ENCODE measurements at places on chromosomes 7 and 10.

GRCh38 chr10:131842351-131843088, 58.3 kb upstream of the PPP2R2D start:
- no peak for DNase-seq

DNA sequence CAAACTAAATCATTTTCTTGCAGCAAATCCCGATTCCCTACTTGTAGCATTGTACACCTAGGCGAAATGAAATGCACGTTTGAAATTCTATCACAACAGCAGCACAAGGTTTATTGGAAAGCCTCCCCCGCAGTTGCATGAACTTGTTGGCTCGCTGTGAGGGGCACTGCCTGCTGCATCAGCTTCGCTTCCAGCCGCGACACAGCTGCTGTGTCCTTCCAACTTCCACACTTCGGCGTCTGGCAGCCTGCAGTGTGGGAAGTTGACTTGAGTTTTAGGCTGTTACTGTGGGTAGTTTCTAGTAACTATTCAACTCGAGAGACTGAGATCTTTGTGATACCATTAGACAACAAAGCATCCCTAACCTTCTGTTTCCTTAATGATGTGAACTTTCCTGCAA, 315.8 kb upstream of the TPK1 start:
- DNase-seq, result no peak

DNA sequence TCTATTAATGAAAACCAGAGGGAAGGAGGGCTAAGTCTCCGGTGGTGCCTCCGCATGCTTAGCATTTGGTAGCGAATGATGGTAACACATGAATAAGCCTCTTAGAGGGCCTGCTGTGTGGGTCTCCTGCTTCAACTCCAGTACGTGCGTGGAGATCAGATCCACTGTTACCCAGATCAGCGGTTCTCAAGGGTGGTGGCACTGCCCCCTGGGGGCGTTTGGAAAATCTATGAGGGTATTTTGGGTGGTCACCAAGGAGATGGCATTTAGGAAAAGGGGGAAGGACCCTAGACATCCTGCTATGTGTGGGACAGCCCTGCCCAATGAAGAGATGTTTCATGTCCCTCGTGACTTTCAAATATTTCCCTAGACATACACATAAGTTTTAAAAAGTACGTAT, 57.1 kb upstream of the TM9SF3 start:
- no peak for DNase-seq

DNA sequence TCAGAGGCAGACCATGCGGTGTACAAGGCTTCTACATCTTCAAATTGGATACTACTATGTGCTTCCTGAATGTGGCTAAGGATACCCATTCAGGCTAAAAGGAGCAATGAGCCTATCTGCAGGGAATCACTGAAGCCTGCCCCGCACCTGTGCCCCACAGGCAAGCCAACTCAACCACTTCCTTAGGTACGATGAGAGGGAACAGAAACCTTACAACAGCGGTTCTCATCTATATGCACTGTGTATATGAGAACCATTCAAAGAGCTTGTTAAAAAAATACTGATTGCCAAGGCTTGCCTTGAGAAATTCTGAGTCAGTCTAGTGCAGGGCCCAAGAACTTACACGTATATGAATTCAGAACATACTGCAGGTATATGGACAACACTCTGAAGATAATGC, 679.6 kb downstream of the PARD3 start:
- no peak for DNase-seq

GRCh38 chr10:94232711-94233383, 129.9 kb downstream of the NOC3L start:
- no peak for DNase-seq

DNA sequence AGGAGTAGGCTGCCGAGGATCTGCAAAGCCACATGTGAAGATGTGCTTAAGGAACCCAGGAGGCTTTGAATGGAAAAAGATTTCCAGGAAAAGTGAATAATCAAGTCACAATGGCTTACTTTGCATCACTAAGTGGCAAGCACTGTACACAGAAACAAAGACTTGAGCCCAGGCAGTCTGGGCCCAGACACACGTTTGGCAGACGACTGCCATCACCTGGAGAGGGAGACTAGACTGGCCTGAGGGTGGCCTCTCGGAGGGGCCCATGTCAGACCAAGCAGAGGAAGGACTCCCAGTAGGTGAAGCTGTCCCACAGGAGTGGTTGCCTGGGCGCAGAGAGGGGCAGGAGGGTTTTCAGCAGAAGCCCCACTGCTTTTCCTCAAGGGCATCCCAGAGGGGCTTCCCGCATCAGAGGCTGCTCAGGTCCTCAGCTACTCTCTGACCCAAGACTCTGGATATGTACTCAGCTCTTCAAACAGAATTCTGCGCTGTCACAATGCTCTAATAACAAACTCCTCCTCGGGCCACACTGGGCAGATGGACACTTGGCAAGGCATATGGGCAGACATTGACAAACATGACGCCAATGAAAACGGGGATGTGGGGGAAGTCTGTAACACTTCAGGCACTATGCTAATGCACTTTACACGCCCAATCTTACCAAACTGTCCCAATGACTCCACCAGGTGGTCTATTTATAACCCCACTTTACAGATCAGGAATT, 27.9 kb upstream of the FRAT2 start:
- no peak for DNase-seq

GRCh38 chr10:111034598-111035310, 42.1 kb upstream of the ADRA2A start:
- DNase-seq, result no peak

- no peak for DNase-seq
Observed at GRCh38 chr7:157003445-157003755, 7.1 kb downstream of the MNX1 start.

GRCh38 chr10:13089345-13089744, 10.6 kb upstream of the OPTN start:
- DNase-seq, result no peak

- DNase-seq, result no peak
Observed at GRCh38 chr10:86413046-86413728, 46.6 kb upstream of the GRID1 start.

- DNase-seq, result peak; percentile 3
Observed at GRCh38 chr10:16520900-16521299, 779 bp downstream of the C1QL3 start.

DNA sequence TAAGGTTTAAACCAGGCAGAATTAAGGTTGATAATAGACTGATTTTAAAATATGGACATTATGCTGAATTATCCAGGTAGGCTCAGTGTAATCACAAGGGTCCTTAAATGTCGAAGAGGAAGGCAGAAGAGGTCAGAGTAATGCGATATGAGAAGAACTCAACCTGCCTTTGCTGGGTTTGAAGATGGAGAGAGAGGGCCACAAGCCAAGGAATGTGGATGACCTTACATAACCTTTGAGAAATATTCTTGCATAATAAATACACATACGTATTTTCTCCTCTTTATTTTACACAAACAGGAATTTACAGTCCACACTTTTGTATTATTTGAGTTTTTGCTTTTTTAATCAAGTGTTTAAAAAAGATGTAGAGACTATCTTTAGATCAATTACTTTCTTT, 88.5 kb downstream of the ST7 start:
- no peak for DNase-seq

GRCh38 chr7:135517060-135517459, 7.2 kb upstream of the CNOT4 start:
- DNase-seq, result no peak

- no peak for DNase-seq
Observed at GRCh38 chr10:5563991-5564536, 39.3 kb downstream of the CALML3 start.

DNA sequence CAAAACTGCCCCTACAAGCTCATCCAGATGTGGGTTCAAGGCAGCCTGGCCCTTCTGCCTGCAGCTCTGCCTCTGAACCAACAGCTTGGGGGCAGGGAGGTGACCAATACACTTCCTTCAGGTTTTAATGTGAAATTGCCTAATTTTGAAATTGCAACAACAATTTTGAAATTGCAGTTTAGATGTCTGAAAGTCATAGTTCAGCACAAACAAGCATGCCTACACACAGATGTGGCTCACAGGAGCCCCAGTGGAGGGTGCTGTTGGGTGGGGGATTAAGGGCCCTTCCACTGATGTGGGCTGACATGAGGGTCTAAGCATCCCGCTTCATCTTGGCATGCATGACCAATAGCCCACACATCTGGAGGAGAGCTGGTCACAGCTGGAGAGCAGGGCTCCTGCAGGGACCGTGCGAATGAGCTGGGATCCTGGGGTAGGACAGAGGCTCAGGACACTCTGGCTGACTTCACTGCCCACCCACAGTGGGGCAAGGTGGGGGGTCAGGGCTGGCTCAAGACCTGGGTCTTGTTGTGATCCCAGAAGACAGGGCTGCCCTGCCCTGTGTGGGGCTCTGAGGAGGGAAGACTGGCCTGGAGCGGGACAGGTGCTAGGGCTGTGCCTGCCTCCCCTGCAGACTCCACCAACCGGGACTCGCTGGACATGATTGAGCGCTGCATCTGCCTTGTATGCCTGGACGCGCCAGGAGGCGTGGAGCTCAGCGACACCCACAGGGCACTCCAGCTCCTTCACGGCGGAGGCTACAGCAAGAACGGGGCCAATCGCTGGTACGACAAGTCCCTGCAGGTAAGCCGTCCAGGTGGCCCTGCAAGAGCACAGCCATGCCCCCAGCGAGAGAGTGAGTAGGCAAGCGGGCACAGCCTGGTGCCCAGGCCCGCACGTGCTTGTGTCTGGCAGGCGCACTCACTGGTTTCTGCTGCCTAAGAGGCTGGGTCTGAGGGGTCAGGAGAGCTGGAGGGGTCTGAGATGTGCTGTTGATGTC, 32.3 kb downstream of the CHAT start:
- no peak for DNase-seq

DNA sequence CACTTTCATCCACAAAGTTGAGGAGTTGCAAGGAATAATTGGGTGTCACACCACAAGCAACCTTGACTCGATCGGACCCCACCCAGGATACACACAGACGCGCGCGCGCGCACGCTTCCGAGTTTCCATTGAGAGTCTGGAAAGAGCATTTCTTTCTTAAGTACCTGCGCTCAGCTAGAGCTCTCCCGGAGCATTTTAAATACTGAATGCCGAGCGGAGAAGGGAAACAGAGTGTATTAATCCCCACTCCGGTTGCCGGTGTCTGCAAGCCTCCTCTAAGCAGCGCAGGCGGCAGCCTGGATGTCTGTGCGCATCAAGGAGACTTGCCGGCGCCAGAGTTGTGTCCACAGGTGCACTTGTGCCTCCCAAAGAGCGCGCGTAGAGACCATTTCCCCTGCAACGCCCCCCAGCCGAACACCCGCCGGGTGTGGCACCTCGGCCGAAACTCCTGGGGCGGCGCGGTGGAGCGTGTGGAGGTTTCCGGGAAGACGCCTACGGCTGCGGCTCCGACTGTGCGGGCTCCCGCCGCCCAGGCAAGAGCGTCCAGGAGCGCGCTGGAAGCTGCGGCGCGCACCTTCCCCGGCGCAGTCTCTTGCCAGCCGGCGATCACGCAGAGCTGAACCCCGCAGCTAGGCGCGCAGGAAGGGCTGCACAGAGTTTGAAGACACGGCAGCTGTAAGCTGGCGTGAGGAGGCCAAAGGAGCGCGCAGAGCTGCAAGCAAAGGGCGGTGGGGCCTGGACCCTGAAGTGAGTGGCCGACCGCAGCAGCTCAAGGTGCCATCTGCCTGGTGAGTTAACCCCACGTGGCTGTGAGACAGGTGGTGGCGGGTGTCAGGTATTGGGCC, 1.1 kb upstream of the FEZF1 start:
- no peak for DNase-seq

DNA sequence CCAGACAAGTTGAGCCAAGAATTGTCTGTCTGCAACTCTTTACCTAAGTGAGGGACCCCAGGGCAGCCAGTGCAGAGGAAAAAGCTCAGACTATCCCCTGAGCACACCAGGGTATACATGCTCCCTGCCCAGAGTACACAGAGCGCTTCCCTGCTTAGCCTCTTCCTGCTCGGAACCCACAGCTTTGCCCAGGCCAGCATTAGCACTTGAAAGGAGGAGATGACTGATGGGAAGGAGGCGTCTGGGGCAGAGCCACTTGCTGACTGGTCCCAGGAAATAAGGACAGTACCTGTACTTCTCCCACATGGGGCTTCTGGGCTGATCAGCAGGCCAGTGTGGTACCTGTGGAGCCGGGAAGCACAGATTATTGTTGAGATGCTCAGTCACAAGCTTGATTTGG, 48.4 kb upstream of the TRIM8 start:
- DNase-seq, result no peak

DNA sequence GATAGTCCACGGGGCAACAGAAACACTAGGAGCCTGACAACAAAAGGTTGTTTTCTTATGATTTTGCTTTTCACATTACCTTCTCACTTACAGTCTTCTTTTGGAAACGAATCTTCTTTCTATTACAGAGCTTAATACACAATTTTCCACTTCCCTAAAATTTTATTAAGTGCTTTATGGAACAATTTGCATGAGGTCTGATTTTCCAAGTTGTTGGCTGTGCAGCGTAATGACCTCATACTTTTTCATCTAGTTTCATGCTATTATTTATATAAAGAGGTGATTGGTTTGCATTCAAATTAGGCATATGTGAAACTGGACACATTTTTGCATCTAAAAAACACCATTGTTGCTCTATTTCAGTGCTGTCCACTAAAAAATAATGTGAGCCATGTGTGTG, 76.7 kb downstream of the CFAP58 start:
- no peak for DNase-seq

GRCh38 chr7:23242321-23242720, 4.3 kb upstream of the GPNMB start:
- DNase-seq, result no peak

- no peak for DNase-seq
Observed at GRCh38 chr7:152862856-152863255, 103.3 kb downstream of the ACTR3B start.

DNA sequence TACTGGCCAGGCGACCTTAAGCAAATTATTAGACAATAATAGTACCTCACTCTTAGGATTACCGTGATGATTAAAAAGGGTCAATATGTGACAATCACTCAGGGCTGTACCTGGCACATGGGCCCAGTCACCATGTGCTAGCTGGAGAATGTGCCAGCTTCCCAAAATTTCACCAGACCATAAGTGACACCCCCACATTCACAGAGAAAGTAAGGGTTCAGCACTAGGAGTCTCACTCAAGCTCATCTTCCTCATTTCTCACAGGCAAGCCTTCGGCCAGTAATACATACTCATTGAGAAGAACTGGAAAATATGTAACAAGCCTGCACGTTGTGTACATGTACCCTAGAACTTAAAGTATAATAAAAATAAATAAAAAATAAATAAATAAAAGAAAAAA, 22.4 kb upstream of the C10orf71 start:
- no peak for DNase-seq

DNA sequence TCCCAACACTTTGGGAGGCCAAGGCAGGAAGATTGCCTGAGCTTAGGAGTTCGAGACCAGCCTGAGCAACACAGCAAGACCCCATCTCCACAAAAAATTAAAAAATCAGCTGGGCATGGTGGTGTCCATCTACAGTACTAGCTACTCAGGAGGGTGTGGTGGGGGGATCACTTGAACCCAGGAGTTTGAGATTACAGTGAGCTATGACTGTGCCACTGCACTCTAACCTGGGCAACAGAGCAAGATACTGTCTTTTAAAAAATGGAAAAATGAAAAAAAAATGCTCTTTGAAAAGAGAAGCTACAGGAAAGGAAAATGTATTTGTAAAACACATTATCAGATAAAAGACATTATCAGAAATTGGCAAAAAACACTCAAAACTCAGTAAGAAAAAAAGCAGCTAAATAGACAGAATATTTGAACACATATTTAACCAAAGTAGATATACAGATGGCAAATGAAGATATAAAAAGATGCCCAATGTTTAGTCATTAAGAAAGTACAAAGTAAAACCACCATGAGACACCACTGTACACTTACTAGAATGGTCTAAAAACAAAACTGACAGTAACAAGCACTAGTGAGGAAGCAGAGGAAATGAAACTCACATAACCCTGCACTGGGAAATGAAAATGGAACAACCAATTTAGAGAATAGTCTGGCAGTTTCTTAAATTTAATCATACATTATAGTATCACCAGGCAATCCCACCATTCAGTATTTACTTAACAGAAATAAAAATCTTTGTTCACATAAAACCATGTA, 40.5 kb downstream of the NRBF2 start:
- DNase-seq, result no peak

Measured in occipital lobe (tissue), 3 donors.